ENCODE measurements at places on chromosomes 6 and 20.

DNA sequence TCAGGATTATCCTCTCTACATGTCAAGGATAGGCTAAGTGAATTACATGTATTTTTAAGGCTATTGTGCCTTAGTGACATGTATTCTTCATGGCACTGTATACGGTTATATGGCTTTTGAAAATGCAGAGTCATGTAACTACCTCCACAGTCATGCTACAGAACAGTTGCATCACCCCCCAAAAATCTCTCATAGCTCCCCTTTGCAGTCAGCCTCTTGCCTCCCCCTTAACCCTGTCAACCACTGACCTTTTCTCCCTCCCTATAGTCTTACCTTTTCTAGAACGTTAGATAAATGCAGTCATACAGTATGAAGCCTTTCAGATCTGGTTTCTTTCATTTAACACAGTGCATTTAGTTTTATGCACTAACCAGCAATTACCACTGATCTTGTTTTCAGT, 10.3 kb upstream of the RNF24 start:
- no peak for DNase-seq

DNA sequence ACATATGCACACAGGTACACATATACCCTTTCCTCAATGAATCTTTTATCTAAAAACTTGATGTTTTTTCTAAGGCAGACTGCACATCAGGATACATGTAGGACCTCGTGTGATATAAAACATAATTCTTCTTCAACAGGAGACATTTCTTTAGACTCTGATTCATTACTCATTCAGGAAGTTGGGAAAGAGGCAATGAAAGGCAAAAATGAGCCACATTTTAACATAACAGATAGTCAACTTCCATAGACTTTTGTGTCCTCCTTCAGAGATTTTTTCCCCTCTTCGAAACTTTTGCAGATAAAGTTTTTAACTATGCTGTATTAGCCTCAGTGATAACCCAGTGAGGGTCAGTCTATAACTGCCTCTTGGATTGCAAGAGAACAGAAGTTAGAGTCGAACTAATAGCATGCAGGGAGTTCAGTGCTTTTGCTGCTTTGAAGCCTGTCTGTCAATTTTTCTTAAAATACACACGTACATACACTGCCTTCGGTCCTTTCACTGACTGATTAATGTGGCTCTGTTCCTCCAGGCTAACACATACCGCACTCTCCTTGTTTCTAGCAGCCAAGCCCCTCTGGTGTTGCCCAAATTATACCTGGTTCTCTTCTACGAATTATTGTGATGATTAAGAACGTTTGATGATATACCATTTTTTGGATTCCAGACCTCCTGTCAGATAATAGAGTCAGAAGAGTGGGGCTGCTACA, 562.5 kb upstream of the MAP3K7 start:
- DNase-seq, result no peak

GRCh38 chr20:63540417-63541186, 3.4 kb upstream of the PTK6 start:
- no peak for DNase-seq

DNA sequence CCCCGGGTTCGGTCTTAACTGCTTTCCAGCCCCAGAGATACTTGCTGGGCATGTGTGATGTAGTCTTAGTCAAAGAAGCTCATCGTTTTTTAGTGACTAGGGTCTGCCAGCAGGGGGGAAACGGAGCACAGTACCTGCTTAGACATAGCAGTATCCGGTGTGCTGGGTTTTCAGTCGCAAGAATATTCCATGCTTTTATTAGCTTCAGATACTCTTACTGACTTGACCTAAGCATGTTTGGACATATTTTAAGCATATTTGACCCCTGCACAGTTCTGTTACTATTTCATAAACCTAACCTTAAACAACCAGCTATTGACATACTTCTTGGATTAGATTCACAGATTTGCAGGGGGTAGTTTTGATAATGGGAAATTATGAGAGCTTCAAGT, 3.0 kb downstream of the E2F3 start:
- no peak for DNase-seq

DNA sequence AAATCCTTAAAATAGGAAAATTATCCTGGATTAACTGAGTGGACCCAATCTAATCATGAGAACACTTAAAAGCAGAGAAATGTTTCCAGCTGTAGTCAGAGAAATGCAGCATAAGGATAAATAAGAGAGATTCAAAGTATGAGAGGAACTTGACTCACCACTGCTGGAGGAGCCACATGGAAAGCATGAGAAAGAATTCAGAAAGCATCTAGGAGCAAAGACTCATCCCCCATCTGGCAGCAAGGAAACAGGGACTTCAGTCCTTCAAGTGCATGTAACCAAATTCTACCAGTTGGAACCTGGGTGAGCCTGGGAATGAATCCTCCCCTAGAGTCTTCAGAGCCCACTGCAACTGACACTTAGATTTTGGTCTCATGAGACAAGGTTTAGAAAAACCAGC, 33.7 kb downstream of the RNF146 start:
- DNase-seq, result no peak

GRCh38 chr6:4896401-4896800, 107.4 kb downstream of the RPP40 start:
- DNase-seq, result no peak

DNA sequence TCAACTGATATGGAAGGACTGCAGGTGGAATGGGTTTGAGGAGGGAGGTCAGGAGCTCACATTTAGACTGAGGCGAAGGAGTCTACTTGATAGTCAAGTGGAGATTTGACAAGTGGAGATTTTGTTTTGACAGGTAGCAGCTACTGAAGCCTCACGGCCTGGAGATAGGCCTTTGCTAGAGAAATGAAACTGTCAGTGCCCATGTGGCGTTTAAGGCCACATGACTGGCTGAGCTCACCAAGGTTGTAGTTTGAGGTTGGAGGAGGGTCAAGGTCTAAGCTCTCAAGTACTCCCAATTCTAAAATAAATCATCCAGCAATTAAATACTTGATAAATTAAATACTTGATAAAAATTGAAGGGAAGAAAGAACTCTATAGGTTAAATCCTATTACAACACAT, 80.1 kb upstream of the C6orf118 start:
- DNase-seq, result no peak

DNA sequence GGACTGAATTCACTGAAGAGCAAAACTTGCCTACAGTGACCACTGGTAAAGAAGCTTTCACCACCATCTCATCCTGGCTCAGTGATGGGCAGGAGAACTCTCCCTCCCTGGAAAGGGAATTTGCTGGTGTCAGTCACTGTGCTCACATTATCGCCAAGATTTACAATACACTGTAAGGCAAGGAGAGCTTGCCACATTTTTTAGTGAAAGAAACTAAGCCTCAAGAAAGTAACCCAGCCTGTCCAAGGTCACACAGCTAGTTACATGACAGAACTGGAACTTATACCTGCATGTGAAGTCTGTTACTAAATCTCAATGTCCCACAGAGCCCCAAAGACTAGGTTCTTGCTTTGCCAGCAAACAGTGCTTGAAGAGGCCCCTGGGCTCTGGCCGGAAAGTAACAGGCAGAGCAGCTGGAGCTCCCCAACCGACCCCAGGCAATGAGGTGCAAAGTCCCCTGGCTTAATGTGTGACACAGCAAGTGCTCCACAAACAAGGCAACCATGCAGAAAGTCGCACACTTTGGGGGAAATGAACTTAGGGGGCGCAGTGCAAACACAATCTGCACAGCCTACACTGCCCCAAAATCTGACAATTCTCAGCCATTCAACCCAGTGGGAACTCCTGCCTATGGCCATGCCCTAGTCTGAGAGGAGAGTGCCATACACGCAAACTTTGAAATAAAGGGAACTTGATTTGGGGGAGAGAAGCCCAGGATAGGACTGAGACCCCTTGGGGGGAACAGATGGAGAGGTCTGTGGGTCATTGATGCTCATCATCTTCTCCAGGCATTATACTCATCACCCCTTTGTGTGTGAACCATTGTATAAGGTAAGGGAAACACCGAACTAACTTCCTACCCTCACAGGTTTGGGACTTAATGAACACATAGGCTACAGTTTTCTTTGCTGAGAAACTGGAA, 1.9 kb downstream of the BCL2L1 start:
- no peak for DNase-seq

GRCh38 chr6:22288721-22289120, 8.1 kb downstream of the PRL start:
- DNase-seq, result no peak

DNA sequence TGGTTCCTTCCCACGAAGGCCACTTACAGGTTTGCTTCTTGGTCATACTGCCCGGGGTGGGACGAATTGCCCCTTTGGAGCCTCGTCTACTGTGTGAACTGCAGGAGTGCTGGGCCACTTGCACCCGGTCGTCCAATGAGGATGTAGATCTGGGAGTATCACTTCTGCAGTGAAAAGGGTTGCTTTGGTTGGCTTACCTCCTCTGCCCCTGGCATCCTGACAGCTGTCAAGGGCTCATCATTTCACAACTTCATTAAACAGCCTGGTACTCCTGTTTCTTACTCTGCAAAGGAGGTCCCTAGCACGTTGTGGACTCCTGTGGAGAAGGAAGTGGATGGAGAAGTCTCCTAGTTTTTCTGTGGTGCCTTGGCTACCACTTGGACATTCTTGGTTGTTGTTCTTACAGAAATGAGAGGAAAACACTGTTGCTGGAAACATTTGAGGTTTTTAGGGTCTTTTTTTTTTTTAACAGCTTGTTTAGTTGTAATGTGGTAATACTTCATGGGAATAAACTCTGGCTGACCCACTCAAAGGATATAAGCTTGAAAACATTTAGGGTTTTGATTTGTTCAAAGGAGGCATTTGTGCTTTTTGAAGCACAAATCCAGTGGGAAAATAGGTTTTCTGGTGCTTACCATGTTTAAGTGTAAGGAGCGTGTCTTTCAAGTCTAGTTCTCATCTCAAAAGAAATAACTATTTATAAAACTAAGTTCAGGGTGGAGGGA, 60.7 kb downstream of the AKAP12 start:
- no peak for DNase-seq

DNA sequence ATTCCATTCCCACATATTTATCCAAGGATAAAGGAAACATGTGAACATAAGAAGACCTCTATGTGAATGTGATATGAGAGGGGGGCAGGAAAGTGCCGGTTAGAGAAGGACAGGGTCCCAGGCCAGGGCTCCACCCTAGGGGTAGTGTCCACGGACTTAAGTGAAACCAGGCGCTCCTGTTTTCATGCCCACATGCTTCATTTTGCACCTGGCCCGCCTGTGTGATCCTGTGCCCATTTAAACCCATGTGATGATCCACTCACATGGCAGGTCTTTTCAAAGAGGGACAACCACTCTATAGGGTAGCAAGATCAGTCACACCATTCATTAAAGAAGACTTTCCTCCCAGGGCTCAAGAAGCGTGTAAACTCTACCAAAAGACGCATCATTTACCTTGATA, 865.3 kb upstream of the GJE1 start:
- no peak for DNase-seq

DNA sequence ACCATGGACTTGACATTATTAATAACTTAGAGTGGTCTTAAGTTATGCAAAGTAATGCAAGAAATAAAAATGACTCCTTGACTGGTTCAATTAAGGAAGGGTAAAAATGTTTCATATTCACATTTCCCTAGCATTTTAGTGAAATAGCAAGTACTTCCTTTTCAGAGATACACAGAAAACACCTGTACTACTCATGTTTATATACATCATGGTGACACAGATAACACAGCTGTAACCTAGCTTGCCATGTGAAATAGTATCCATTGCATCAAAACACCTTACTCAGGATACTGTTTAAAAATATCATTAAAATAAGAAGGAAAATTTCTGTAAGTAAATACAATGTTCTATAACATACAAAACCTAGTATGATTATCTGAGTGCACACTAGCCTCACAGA, 102.4 kb downstream of the AHI1 start:
- DNase-seq, result no peak

DNA sequence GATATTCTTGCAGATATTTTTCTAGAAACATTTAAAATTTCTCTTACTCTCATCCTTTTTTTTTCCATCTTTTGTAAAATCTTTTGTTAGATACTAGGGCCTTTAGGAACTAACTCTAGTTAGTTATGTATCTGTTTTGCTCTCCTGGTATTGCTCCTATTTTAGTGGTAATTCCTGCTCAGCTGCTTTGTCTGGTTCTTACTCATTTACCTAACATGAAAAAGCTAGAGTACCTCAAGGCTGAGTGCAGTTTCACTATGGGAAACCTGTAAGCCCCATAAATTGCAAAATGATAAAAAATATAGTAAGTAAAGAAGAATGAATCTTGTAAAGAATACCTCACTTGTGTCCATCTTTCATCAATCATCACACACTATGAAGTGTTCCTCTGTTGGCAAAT, 1602.0 kb downstream of the GRIK2 start:
- DNase-seq, result no peak

GRCh38 chr20:36268440-36269342, 32.4 kb downstream of the AAR2 start:
- no peak for DNase-seq

Data from GOT3 (cell line).